ENCODE measurements at places on chromosomes 4 and X.

- DNase-seq, result no peak
Measured at GRCh38 chr4:24607334-24607733, 23.0 kb upstream of the DHX15 start.

DNA sequence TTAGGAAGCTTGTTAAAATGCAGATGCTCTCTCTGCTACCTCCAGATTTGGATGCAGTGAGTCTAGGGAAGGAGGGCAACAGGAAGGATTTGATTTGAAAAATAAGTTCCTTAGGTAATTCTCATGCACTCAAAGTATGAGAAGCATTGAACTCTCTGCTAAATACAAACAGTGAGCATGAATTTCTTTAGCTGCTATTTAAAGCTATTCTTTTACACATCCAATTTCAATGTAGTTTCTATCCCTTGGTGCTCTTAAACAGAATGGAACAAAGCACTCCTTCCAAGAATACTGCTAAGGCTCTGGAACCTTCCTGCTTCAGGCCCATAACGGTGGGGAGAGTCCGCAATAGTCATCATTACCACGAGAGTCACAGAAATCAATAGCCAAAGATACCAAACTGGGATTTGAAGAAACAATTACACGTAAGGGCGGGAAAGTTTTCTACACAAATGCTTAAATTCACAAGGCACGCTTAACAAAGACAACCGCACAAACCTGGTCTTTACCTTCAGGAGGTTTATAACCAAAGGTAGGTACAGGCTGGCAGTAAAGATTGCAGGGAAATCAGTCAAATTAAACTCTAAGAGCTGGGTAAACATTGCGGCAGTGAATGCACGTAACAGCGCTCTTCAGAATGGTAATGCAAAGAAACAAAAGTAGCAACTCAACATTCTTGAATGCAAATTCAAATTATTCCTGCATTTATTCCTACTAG, 123.2 kb upstream of the NAP1L5 start:
- DNase-seq, result no peak

GRCh38 chrX:127124871-127125270, 305.3 kb downstream of the PRR32 start:
- no peak for DNase-seq

- no peak for DNase-seq
Measured at GRCh38 chrX:13955095-13955647, 74.5 kb downstream of the GEMIN8 start.

DNA sequence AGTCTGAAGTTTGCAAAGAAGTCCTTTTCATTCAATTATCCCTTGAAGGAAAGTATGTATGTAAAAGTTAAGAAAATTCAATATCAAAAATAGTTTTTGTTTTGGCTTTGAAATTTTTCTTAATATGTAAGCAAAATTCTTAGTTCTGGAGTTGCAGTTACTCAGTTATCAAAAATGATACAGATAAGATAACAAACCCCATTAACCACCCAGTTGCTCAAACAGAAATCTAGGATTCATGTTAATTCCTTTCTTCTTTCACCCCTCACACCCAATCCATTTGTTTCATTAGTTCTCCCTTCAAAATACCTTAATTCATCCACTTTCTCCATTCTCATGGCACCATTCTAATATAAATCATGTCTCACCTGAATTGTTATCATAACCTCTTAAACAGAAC, 40.5 kb upstream of the JADE1 start:
- DNase-seq, result no peak

- no peak for DNase-seq
Measured at GRCh38 chrX:101452056-101452455, 33.2 kb upstream of the ARMCX4 start.

DNA sequence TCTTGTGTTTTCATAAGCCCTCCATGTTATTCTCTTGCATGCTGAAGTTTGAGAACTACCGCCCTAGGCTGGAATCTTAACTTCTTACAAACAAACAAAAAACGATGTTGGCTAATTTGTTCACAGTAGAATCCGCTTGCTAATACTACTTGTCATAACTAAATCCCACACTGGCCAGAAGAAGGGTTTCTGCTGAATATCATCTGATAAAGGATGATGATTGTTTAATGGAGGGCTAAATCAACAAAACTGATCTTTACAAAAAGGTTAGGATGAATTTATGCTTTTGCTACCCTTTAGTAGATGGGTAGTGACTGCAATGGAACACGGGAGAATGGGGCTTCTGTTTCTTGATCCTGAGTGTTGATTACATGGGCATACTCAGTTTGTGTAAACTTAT, 42.3 kb downstream of the SPATA4 start:
- no peak for DNase-seq

DNA sequence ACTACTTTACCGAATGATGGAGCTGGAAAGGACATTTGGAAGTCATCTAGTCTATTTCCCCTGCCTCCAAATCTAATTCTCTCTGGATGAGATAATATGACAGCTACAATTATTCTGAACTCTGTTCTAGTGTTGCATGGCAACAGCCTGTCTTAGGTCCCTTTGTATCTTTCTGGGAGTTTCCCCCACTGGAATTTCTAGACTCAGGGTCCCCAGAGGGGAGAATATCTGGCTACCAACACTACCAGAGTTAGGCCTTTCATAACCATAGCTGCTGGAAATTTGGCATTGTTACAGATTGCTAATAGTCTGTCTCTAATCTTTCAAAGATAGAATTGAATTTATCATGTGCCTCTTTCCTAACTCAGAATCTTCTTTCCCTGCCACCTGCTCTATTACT, 4.5 kb downstream of the MSN start:
- no peak for DNase-seq

DNA sequence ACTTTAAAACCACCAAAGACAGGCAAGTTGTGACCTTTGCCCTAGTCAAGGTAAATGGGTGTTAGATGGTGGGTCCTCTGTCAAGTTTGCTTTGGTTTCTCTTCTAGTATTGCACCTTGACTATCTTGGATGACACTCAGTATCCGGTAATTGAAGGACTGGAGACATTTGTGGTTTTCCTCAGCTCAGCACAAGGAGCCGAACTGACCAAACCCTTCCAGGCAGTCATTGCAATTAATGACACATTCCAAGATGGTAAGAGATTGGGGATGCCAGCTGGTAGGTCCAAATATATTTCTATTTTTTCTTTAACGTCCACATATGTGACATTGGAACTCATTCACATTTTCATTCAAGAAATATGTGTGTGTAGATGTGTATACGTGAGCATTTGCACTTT, 69.3 kb upstream of the ANXA3 start:
- no peak for DNase-seq

DNA sequence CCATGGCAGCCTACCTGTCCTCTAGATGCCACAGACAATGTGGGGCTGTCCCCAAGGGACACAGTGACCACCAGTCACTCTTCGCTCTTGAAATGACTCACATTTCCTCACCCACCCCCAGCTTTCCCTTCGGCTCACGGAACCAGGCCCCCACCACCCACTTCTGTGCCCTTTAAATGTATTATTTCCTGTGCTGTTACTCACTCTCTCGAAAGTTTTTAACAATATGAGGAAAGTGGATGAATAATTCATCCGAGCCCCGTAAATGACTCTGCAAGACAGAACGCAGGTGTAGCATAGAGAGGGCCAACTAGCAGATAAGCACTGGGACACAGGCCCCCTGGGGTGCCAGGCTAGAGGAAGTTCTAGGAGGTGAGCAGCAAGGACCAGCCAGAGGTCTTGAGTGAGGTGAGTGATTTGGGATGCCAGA, 179.5 kb upstream of the TBL1X start:
- peak; percentile 6 for DNase-seq

GRCh38 chrX:103919270-103919637, 43.2 kb upstream of the TMSB15B start:
- DNase-seq, result no peak

DNA sequence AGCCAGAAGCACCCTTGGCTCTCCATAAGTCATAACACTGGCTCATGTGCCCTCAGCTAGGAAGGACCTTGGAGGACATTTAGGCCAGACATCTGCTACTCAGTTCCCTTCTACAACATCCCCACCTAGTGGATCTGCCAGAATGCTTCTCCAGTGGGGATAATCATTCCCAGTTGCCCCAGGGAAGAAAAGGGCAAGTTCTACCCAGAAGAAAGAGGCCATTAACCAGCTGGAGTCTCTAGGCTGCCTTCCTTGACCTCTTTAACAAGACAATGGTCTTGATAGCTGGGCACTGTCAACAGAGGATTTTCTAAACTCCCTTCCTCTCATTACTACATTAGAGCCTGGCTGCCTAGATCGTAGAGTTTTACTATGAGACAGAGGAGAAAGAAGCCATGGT, 42.0 kb downstream of the LGI2 start:
- DNase-seq, result no peak

DNA sequence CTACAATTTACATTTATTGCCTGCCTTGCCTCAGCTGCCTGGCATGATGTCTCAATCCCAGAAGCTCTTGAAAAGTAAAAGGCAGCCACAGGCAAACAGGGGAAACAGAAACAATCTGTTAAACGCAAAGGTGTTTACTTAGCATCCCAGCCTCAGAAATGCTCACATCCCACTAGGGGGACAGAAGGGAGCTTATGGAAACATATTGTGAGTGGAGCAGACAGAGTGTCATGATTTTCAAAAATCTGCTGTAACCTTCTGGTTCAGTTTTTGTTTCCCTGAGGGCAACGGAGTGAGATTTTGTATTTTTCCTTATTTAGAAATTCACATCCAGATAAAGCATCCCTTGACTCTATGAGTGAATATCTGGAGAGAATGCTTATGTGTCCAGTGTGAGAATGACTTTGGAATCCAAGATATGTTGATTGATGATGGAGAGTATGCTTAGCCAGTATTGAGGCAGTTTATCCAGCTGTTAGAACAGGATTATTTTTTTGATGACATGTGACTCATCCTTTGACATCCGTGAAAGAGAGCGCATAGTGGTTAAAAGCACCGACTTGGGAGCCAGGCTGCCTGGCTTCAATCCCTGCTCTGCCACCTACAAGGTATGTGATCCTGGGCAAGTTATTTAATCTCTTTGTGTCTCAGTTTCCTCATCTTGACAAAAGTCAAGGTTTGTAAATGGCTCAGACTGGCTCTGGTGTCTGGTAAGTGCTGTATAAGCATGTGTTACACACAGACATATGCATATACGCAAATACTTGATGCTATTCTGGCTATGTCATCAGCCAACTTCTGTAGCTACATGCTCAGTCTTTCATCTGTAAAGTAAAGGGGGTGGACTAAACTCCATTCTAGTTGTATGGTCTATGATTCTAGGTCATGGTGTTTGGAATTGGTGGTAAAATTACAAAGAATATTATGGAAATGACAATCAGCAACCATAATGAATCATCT, 381.2 kb downstream of the RAPGEF2 start:
- no peak for DNase-seq

- DNase-seq, result no peak
Measured at GRCh38 chr4:154559494-154560418, 3.1 kb upstream of the FGB start.

DNA sequence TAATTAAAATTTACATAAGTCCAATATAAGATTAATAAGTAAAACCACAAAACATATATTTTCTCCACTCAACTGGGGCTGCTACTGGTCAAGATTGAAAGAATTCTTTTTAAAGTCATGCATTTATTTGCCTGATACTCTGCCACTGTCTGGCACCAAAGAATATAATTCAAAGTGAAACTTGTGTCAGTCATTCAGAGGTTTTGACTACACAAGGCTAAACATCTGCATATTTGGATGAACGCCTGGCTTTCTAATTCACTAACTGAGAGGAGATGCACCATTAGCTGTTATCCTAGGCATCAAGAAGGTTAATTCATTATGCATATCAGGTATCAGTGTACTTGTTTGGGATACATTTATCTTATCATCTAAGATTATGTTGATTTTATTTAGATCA, 598.5 kb downstream of the CENPC start:
- DNase-seq, result no peak

GRCh38 chr4:184583738-184584502, 65.3 kb downstream of the CASP3 start:
- DNase-seq, result no peak

DNA sequence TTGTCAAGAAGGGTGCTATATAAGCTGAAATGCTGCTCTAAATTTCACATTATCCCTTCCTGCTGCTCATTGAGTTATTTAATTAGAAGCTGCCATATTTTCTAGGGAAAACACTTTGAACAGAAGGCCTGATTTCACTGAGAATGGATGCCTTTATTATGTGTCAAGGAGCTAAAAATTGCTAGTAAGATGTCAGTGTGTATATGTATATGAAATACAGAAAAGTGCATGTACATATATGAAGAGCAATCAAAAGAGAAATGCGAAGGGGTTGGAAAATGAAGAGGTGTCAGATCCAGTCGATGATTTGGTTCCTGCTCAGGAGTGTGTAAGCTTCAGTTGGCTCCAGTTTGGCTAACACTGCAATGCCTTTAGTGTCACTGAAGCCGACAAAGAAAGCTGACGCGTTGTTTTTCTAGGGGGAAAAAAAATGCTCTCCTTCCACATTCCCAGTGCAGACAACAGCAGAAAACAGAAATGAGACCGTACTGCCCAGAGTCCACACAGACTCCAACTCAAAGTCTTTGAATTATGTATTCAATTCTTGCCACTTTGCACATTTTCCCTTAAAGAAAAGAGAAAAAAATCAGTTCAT, 154.2 kb downstream of the NHS start:
- no peak for DNase-seq

DNA sequence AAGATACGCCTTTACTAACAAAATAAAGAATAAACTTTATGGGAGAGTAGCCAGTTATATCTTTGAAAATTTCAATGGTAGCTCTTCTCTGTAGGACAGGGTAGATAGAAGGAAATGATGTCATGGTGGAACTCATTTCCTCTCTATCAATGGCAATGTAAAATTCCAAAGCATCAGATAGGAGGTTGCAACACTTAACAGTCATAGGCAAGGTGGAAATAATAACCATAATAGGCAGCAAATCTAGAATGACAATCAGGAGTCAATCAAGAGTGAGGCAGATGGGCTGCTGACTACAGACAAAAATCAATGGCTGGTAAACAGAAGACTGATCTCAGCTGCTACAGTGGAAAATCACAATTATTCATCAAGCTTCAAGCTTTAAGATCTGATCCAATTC, 53.9 kb upstream of the TET2 start:
- DNase-seq, result no peak

GRCh38 chr4:145619639-145619996, 433 bp downstream of the MMAA start:
- DNase-seq, result peak; percentile 69

- DNase-seq, result no peak
Measured at GRCh38 chr4:18961266-18961665, 939.7 kb upstream of the LCORL start.

DNA sequence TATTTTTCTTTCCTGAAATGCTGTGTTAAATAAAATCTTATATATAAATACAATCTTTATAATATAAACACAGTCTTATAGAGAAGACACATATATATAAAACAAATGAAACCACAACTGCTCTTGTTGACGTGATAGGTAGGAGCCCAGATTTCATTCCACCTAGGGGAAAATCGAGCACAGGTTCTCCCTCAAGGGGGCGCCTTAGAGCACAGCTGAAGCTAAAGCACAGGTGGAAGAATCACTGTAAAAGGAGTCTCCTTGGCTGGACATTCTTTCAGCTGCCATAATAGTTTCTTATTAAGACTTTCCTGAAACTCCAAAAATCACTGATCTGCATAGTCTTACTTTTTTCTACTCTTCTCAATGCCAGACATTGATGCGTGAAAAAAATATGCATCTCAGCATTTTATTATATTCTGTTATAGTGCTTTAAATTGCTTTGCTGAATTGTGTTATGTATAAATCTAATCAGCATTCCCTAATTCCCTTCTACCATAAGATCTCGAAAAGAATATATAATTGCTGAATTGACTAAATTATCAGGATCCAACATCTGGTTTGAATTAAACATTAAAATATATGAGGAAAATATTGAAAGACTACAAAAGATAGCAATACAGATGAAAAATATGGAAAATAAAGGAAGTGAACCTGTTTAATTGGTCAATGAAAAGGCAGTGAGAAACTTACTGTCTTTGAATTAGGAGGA, 25.5 kb upstream of the RXFP1 start:
- DNase-seq, result no peak

GRCh38 chr4:185713272-185713671, 98.7 kb downstream of the SORBS2 start:
- DNase-seq, result no peak

Measured in CD8-positive, alpha-beta T cell (primary cell).